NCI-H748 treated with DMSO at 0.1 percent for 48 hours (cell line): ENCODE measurements at places on chromosomes 7 and 10.

DNA sequence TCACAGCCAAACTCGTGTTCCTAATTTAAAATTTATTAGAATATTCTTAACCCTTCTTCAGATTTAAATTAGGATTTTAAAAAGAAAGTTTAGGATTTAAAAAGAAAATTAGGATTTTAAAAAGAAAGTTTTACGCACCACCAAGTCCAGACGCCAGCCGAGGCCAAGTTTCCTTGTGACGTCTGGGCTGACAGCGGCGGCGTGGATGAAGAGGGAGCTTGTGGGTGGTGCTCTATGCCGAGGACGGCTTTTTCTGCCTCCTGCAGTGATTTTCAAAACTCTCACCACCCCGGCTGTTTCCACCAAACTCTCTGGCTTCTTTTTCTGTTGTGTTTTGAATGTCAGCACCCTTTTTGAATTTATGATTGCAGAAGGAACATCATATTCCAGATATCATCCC is 252.9 kb downstream of the DNAJB6 start:
- DNase-seq = no peak

GRCh38 chr7:116762971-116763370 is 91.0 kb downstream of the MET start:
- peak; percentile 38 for DNase-seq

- no peak for DNase-seq
These were observed 747.9 kb upstream of the GALNT17 start for GRCh38 chr7:70384024-70384423.

- no peak for DNase-seq
These were observed 74.8 kb upstream of the GPR37 start for GRCh38 chr7:124840435-124840834.

DNA sequence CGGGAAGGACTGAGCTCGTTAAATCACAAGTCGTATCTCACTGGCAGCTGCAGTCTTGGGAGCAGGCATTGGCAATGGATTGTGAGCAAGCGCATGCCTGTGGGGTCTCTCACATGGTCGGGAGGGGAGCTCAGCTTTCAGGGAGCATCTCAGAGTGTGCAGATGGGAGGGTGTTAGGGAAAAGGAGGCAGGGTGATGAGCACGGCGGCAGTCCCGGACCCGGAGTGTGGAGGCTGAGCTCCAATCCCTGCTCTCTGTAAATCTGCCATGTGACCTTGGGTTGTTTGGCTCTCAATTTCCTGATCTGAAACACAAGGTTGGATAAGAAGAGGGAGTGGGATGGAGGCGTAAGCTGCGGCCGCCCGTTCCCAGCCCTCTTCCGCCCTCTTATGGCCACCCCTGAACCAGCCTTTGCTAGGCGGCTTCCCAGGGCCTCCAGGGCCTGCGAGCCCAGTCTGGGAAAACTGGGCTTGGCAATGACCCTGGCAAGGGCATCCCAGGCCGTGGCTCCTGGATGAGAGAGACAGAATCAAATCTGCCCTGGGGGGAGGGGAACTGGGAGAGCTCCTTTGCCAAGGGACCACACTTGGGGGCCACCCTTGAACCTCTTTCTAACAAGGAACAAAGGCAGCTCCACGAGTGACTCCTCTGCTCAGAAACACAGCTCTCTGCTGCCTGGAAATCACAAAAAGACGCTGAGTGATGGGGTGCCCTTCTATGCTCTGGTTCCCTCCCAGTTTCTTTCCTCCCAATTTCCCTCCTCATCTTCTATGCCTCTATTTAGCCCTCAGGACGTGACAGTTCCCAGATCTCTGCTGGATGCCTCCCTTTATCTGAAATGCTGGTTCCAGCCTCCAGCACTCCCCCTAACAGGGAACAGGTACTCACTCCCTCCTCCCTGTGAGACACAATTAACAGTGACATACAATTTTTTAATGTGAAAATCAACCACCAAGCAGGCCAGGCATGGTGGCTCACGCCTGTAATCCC is 41.7 kb upstream of the LOXL4 start:
- peak; percentile 34 for DNase-seq

- no peak for DNase-seq
These were observed 109.0 kb upstream of the KLF6 start for GRCh38 chr10:3893901-3894563.

DNA sequence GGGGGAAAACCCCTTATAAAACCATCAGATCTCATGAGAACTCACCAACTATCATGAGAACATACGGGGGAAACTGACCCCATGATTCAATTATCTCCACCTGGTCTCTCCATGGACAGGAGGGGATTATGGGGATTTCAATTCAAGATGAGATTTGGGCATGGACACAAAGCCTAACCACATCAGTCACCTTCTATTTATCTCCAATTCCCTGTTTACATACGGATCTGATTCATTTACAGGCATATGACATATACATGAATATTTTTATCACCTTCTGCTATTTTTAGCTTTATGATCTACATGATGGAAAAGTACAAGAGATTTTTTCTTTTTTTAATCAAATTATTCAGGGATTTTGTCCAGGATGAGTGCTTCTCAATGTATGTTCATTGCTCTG is 944.5 kb downstream of the REEP3 start:
- no peak for DNase-seq

- DNase-seq = no peak
These were observed 12.7 kb upstream of the TMEM273 start for GRCh38 chr10:49200854-49201253.

- no peak for DNase-seq
These were observed 23.9 kb upstream of the CYCS start for GRCh38 chr7:25148772-25149575.

GRCh38 chr7:30911561-30911969 is at the start of gene AQP1:
Gene AQP1, plus strand, starts transcription at chr7:30911853. Its CDS starts 57 bp downstream, at chr7:30911910.
- no peak for DNase-seq

DNA sequence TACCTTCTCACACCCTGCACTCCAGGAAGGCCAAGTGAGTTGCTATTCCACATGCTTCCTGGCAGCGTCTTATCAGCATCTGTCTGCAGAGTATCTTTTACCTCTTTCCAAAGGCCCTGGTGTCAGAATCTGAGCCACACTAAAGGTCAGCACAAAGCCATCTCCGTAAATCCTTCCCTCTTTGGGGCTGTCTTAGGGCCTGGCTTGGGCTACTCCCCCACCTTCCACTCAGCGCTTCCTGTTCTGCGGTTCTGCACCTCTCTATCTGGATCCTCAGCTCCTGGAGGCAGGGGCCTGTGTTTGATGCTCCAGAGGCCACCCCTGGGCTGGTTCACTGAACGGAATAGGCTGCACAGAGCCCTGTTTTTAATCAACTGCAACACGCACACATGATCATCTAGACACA is 334.8 kb upstream of the GALNT17 start:
- DNase-seq = no peak

DNA sequence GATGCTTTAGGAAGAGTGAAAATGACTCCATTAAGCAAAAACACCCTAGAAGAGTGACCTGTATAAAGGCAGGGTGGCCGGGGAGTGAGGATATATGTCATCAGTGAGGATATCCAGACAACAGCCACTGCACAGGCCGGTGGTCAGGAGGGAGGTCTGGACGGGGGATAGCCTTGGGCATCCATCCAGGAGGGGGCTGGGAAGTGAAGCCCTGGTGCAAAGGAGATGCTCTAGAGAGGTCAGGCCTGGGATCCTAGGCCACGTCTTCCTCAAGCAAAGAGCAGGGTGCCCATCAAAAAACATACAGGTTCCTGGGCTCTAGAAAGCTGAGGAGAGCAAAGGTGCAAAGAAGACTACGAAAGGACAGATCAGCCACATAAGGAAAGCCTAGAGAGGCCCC is 25.6 kb downstream of the FAM171A1 start:
- no peak for DNase-seq

DNA sequence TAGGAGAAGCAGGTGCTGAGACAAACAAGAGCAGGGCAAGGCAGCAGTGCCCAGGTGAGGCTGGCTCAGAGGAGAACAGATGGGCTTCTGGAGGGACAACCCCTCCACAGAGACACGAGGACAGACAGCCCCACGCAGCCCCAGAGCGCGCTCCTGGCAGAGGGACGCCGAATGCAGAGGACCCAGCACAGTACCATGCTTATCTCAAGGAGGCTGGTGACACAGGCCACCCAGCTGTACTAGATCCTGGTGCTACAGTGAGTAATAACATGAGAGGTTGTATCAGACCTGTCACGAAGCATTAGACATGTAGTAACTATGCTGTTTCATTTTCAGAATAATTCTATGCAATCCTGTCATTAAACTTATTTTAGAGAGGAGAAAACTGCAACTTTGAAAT is 60.4 kb upstream of the NCAPG2 start:
- no peak for DNase-seq
